ENCODE measurements at places on chromosomes 6 and 20. TPM values are rescaled to one million over a fixed set of nuclear protein-coding genes. Genes with fewer than 3 reads are reported as not detected.

Gene CD109
- 4.3 TPM for polyA plus RNA-seq

Gene LINC00237
- polyA plus RNA-seq: not detected

Gene SGK2
- 2.7 TPM for polyA plus RNA-seq

Gene AKAP12
- 69.3 TPM for polyA plus RNA-seq

Gene AGER
- 16.5 TPM for polyA plus RNA-seq

Gene RAE1
- 3.6 TPM for polyA plus RNA-seq

Gene RCAN2
- 123 TPM for polyA plus RNA-seq

Gene KHDC1L
- not detected for polyA plus RNA-seq

Gene DTNBP1
- 26.4 TPM for polyA plus RNA-seq

Gene NMBR
- not detected for polyA plus RNA-seq

Gene SLC22A3
- 28.1 TPM for polyA plus RNA-seq

Gene ATP9A
- 10.6 TPM for polyA plus RNA-seq

Gene CYP24A1
- polyA plus RNA-seq: not detected

Gene OR12D2
- polyA plus RNA-seq: not detected

Gene GSTA1
- polyA plus RNA-seq: not detected

Gene CST2
- not detected for polyA plus RNA-seq

Gene SRMS
- not detected for polyA plus RNA-seq

Gene CFAP206
- polyA plus RNA-seq: not detected

Data from aorta (tissue), 5 donors.